Epithelial cell of umbilical artery (primary cell): ENCODE measurements at places on chromosomes 7 and 10. TPM values are rescaled to one million over a fixed set of nuclear protein-coding genes. Genes with fewer than 3 reads are reported as not detected.

The ZNF239 gene
- total RNA-seq, result 0.65 and 0.91 TPM in 2 replicates

The CYP2C8 gene
- total RNA-seq, result not detected in 2 replicates

The TMEM178B gene
- total RNA-seq, result not detected in 2 replicates

The CALML3 gene
- not detected in 2 replicates for total RNA-seq

The ADAM22 gene
- 0.32 and 0.76 TPM in 2 replicates for total RNA-seq

The ACSM6 gene
- total RNA-seq, result not detected in 2 replicates

The TMEM213 gene
- not detected in 2 replicates for total RNA-seq

The PRSS1 gene
- not detected in 2 replicates for total RNA-seq

The OR9A2 gene
- not detected in 2 replicates for total RNA-seq

The JAZF1 gene
- 3.9 and 4.7 TPM in 2 replicates for total RNA-seq

The CALN1 gene
- not detected in 2 replicates for total RNA-seq

The SLC26A3 gene
- not detected in 2 replicates for total RNA-seq

The FBXL15 gene
- 8.7 and 10.7 TPM in 2 replicates for total RNA-seq

The ANKRD61 gene
- total RNA-seq, result 0.32 TPM in 1 of 2 replicates, not detected in the other

The GPR15LG gene
- total RNA-seq, result not detected in 2 replicates

The CALML5 gene
- total RNA-seq, result not detected in 2 replicates

The PDGFA gene
- total RNA-seq, result 76.7 and 91.9 TPM in 2 replicates

The USP6NL gene
- 13.6 and 17.6 TPM in 2 replicates for total RNA-seq

The C10orf53 gene
- not detected in 2 replicates for total RNA-seq

The C7orf33 gene
- total RNA-seq, result not detected in 2 replicates

The C10orf143 gene
- total RNA-seq, result 0.65 and 0.91 TPM in 2 replicates

The LRRN3 gene
- total RNA-seq, result 0.15 TPM in 1 of 2 replicates, not detected in the other

The VWDE gene
- total RNA-seq, result 0.65 and 1.7 TPM in 2 replicates

The UCMA gene
- not detected in 2 replicates for total RNA-seq

The ARMC3 gene
- not detected in 2 replicates for total RNA-seq

The GRID2IP gene
- not detected in 2 replicates for total RNA-seq

The TRIM50 gene
- total RNA-seq, result not detected in 2 replicates

The FFAR4 gene
- total RNA-seq, result not detected in 2 replicates

The GPC2 gene
- 6.8 and 7.0 TPM in 2 replicates for total RNA-seq

The MLXIPL gene
- not detected in 2 replicates for total RNA-seq

The TMEM236 gene
- under 0.01 and 0.15 TPM in 2 replicates for total RNA-seq

The NXPH1 gene
- total RNA-seq, result not detected in 2 replicates

The MPP7 gene
- 0.30 and 0.32 TPM in 2 replicates for total RNA-seq

The KCNIP2 gene
- total RNA-seq, result under 0.01 and 0.30 TPM in 2 replicates

The NIPSNAP2 gene
- 35.6 and 41.6 TPM in 2 replicates for total RNA-seq

The SOSTDC1 gene
- not detected in 2 replicates for total RNA-seq

The WDFY4 gene
- 3.2 and 3.3 TPM in 2 replicates for total RNA-seq

The EMX2 gene
- 0.15 TPM in 1 of 2 replicates, not detected in the other for total RNA-seq

The TUBAL3 gene
- under 0.01 and 0.15 TPM in 2 replicates for total RNA-seq

The PON1 gene
- total RNA-seq, result not detected in 2 replicates

The SMKR1 gene
- total RNA-seq, result 0.46 TPM in 1 of 2 replicates, not detected in the other

The ACHE gene
- total RNA-seq, result under 0.01 and 0.15 TPM in 2 replicates

The HYAL4 gene
- total RNA-seq, result not detected in 2 replicates

The HDAC9 gene
- 0.65 and 3.0 TPM in 2 replicates for total RNA-seq

The FKBP6 gene
- total RNA-seq, result not detected in 2 replicates

The TCAF2 gene
- total RNA-seq, result 3.6 and 8.4 TPM in 2 replicates

The HOXA13 gene
- total RNA-seq, result 0.65 and 2.1 TPM in 2 replicates

The PRSS37 gene
- not detected in 2 replicates for total RNA-seq

The LOXL4 gene
- total RNA-seq, result 0.32 and 2.6 TPM in 2 replicates

The ZNF804B gene
- not detected in 2 replicates for total RNA-seq
